H7 (cell line): ENCODE measurements at places on chromosomes 3 and 15.

GRCh38 chr3:114481113-114481512 lies 187.3 kb downstream of the TIGIT start:
- DNase-seq, result no peak

GRCh38 chr15:69996321-69997160 lies 101.2 kb downstream of the TLE3 start:
- DNase-seq, result no peak

DNA sequence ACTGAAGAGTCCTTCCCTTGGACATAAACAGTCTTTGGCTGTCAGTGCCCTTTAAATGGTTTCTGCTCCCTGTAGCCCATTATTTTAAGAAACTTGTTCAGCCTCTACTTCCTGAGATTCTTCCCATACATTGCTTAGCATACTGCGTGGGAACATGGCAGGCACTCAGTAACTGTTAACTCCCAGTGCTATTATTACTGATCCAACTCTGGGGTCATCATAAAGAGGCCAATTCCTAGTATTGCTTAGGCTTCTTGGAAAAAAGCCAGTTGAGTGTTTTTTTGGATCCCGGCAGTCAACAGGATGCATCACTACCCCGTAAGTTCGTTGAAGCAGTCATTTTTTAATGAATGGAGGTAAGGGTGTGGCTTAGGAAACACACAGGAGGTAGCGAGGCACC lies 206.2 kb upstream of the ADAMTS9 start:
- no peak for DNase-seq

DNA sequence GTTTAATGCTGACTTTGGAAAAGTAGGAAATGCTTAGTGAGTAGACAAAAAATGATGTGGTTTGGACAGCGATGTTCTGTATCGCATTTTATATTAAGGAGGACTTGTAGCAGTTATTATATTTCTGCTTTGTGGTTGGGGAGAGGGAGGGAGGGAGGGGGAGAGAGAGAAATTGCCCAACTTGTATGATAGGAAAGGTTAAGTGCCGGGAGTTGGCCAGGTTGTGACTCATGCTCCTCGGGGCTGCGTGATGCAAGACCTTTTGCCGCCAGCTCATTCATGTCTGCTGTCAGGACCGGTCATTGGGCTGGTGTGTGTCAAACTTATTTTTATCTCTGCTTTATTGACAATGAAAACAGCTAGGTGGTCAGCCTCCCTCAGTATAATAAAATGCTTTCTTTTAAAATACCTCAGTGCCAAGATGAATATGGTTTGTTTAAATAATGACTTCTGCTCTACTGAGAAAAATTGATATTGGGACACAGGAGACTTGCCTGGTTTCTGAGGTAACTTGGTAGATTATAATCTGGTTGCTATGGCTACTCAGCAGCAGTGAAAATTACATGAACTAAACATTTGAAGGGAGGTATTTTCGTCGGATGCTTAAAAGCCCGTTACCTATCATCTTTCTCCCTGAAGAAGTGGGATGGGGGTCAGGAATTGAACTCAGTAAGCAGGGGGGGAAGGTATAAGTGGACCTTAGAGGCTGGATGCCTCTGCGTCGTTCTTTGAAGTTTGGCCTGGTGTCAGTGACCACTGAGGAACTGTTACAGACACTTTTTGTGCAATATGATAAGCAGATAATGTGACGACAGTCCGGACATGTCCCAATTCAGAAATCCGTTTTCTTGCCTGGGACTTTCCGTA lies 90.7 kb downstream of the FNDC3B start:
- no peak for DNase-seq

DNA sequence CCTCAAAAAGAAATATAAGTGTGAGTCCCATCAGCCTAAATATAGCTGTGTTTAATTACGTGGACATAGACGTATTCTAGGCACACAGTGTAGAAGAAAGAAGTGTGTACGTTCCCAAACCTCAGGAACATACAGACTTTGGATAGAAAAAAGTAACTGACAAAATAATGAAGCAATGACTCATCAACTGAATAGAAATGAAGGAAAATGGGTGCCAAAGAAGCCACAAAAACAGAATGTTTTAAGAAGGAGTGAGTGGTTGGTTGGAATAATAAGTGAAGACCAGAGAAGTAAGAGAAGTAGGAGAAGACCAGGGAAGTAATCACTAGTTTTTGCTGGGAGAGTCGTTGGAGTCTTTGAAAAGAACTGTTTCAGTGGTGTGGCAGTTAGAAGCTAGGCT lies 518.1 kb downstream of the ROBO1 start:
- no peak for DNase-seq

DNA sequence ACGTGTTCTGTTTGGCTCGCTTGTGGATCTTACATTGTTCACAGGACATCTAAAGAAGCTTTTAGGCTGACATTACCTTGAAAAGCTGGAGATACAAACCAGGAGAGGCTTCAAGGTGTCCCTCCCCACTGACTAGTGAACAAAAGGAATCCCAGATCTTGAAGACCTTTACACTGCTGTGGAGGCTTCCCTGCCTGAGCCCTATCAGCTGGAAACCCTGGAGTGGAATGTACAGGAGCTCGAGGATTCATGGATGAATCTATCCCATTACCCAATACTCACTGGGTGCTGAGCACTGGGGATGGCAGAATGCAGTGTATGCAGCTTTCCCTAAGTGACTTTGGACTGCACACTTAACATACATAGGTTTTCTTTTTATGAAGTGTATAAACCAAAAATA lies 82.3 kb upstream of the MFGE8 start:
- no peak for DNase-seq

DNA sequence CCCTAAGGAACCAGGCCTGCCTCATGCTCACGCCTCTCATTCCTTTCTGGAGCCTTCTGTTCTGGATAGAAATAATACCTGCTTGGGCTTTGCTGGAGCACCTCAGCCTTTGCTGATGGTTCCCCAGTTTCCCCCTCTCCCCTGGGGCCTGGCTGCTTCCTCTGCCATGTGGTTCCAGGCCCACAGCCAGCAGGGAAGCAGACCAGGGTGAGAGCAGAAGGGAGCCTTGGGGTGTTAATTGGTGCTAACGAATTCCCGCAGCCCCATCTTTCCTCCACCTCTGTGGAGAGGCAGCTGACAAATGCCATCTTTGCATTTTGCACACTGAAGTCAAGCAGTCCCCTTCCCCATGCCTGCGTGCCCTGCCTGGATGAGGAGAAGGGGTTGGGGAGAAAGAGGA lies 13.1 kb upstream of the CORO2B start:
- DNase-seq, result no peak

DNA sequence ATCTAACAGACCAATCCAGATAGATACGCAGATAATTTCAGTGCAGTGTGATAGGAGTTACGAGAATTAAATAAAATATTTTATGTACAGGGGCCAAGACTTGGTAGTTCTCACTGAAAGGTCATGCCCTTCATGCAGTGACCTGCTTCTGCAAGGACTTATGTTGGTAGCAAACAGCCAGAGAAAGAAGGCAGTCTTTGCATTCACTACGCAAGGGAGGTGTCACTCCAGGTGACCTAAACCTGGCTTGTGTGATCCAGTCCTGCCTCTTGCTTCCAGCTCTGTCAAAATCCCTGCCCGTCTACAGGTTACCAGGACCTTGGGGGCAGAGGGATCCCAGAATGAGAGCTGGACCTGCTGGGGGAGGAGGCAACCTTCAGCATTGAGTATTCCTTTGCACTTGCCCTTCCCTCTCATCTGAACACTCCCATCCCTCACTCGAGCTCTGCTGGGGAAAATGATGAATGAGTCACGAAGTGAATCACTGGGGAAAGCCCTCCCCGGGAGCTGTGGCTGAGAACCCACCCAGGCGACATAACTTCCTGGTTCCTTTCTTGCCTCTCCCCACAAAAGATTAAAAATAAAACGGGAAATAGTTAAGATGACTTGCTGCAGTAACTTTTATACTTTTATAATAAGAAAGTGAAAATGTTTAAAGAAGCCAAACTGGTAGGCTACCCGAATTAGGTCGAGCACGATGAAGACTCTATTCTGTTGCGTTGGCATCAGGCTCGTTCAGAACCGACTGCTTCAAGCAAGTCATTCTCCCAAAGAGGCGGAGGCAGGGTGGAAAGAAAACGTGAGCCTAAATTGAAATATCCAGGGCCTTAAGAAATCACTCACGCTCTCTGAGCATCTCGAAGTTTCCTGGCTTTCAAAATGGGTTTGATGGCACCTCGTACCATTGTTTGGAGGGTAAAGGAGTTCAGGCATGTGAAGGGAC lies 216.1 kb downstream of the SLCO3A1 start:
- peak; percentile 38 for DNase-seq

GRCh38 chr3:87446849-87447387 lies 170.5 kb upstream of the POU1F1 start:
- DNase-seq, result no peak

GRCh38 chr3:188697127-188697526 lies 474.6 kb upstream of the TPRG1 start:
- DNase-seq, result no peak

- DNase-seq, result no peak
These were observed 25.8 kb downstream of the AQP9 start for GRCh38 chr15:58163985-58164384.

- no peak for DNase-seq
These were observed 662 bp downstream of the UBL7 start for GRCh38 chr15:74460298-74460697.

- DNase-seq, result no peak
These were observed 8.7 kb downstream of the ARHGAP31 start for GRCh38 chr3:119302697-119303551.
